Calu3 (cell line): ENCODE measurements at places on chromosomes 12 and 14. TPM values are rescaled to one million over a fixed set of nuclear protein-coding genes. Genes with fewer than 3 reads are reported as not detected.

- DNase-seq = peak; percentile 43
- H3K27ac ChIP-seq = no peak overlapping the region
- peaks cover 12% of the 10 kb centered on the region for H3K4me1 ChIP-seq
Measured at GRCh38 chr14:93936245-93936644, 9.1 kb downstream of the FAM181A start.

DNA sequence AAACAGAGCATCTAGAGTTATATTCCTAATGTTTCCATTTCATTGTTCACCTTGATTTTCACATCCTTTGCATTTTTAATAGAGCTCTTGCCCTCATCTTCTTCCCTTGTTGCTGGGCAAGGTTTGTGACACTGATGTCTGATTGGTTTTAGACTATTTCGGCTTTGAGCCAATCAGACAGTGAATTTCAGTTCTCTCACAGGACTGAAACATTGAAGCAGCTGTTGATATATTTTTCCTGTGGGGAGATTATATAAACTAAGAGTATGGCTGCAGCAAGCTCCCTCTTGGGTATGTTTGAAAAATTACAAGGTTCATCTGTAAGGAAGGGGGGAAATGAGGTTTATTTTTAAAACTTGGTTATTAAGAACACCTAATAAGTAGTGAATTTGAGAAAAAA is 51.2 kb downstream of the ATF7IP start:
- peak; percentile 38 for DNase-seq
- no peaks in the 10 kb centered on the region for H3K36me3 ChIP-seq
- peak overlapping the region; percentile 48 for H3K27ac ChIP-seq
- H3K27me3 ChIP-seq = no peaks in the 10 kb centered on the region
- H3K4me3 ChIP-seq = no peak overlapping the region
- peaks cover 8% of the 10 kb centered on the region for H3K4me1 ChIP-seq

DNA sequence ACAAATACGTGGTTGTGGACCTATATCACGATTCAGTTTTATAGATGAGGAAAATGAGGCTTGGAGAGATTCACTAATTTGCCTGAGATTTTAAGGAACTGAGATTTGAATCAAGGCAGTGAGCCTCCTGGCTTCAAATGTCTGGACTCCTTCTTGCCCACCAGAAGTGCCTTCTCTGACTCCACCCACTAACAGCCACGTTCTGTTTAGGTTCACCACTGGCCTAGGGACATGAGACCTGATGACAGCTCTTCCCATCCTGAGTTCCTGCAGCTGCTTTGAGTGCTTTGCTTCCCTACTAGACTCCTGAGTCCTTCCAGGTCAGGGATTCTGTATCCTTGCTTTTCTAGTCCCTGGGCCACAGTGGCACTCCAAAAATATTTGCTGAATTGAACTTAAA is 57.1 kb downstream of the PLBD1 start:
- no peak for DNase-seq
- no peaks in the 10 kb centered on the region for H3K27me3 ChIP-seq
- H3K4me3 ChIP-seq = no peak overlapping the region
- H3K4me1 ChIP-seq = peaks cover 24% of the 10 kb centered on the region

DNA sequence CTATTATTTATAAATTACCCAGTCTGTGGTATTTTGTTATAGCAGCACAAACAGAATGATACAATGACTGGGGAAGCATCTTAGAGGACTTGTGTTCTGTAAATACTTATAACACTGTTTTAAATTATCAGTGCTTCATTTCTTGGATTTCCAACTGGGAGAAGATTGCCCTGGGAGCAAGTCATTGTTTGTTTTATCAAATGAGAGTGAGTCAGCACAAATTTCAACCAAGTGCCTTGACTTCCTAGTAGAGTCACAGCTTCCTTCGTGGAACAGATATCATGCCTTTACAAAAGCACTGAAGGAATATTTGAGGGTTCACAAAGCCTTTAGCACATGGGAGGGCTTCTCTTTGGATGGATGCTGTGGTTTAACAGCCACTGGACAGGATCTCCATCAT is 234.1 kb downstream of the KTN1 start:
- no peaks in the 10 kb centered on the region for H3K36me3 ChIP-seq
- H3K4me3 ChIP-seq = no peak overlapping the region
- peaks cover 16% of the 10 kb centered on the region for H3K4me1 ChIP-seq
- no peak overlapping the region for H3K27ac ChIP-seq
- DNase-seq = no peak

DNA sequence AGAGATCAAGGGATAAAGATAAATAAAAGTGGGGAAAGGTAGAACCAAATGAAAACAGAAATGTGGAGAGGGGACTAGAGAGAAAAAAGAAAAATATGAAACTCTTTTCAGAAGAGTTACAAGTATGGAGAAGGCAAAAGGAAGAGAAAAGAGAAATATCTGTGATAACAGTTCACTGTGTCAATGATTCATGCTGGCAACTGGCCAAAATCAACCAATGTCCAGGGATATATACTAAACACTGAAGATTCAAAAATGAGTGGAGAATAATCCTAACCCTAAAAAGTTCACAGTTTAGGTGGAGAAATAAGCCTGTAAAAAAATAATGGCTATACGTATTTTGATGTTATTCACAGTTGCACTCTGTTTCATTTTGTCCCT is 372.3 kb upstream of the KITLG start:
- no peak overlapping the region for H3K4me3 ChIP-seq
- peak overlapping the region; percentile 29 for H3K27ac ChIP-seq
- H3K36me3 ChIP-seq = no peaks in the 10 kb centered on the region
- H3K27me3 ChIP-seq = no peaks in the 10 kb centered on the region

GRCh38 chr12:49301760-49302159 is 6.8 kb downstream of the PRPH start:
- H3K36me3 ChIP-seq = peaks cover 8% of the 10 kb centered on the region
- no peak for DNase-seq
- peaks cover 20% of the 10 kb centered on the region for H3K4me1 ChIP-seq
- H3K27ac ChIP-seq = no peak overlapping the region
- peaks cover 39% of the 10 kb centered on the region for H3K27me3 ChIP-seq
- H3K4me3 ChIP-seq = no peak overlapping the region

DNA sequence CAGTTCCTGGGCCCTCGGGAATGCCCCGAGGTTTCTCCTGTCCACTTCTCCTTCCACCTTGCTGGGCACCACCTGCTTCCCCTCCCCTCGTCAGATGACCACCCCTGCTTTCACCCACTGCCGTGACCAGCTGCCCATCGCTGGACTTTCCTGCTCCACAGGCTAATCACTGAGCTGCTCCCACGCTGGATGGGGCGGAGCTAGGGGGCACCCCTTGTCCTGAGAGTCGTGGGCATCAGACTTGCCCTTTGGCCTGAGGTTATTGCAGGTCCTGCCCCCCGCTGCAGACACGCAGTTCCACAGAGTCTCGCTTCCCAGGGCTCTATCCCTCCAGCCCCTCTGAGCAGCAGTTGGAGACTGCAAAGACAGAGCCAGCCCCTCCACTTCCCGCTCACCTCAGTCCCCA is 427 bp downstream of the SLC6A12 start:
- peak overlapping the region; percentile 54 for H3K4me3 ChIP-seq
- peaks cover 22% of the 10 kb centered on the region for H3K4me1 ChIP-seq
- DNase-seq = no peak
- H3K27me3 ChIP-seq = peaks cover 84% of the 10 kb centered on the region

DNA sequence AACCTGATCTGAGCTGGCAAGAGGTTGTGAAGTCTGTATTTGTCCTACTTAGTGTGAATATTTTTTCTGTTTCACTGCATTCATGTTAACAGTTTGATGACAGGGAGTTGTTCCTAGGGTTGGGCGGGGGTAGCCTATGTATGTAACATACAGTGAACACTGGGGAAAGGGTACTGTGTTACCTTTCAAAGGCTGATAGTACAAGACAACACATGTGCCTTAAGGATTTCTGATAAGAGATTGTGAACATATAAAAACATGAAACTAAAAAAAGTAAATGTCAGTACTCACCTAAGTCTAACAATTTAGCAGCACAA is 30.5 kb upstream of the GRIP1 start:
- DNase-seq = no peak
- no peaks in the 10 kb centered on the region for H3K27me3 ChIP-seq

GRCh38 chr14:32251530-32251929 is 48.5 kb upstream of the RNU6-8 start:
- H3K4me3 ChIP-seq = no peak overlapping the region
- H3K36me3 ChIP-seq = no peaks in the 10 kb centered on the region
- no peak for DNase-seq
- no peaks in the 10 kb centered on the region for H3K4me1 ChIP-seq

- DNase-seq = peak; percentile 46
- peaks cover 5% of the 10 kb centered on the region for H3K36me3 ChIP-seq
- no peak overlapping the region for H3K27ac ChIP-seq
- peak overlapping the region; percentile 62 for H3K4me3 ChIP-seq
Measured at GRCh38 chr12:104137001-104137901, 759 bp downstream of the NFYB start.

DNA sequence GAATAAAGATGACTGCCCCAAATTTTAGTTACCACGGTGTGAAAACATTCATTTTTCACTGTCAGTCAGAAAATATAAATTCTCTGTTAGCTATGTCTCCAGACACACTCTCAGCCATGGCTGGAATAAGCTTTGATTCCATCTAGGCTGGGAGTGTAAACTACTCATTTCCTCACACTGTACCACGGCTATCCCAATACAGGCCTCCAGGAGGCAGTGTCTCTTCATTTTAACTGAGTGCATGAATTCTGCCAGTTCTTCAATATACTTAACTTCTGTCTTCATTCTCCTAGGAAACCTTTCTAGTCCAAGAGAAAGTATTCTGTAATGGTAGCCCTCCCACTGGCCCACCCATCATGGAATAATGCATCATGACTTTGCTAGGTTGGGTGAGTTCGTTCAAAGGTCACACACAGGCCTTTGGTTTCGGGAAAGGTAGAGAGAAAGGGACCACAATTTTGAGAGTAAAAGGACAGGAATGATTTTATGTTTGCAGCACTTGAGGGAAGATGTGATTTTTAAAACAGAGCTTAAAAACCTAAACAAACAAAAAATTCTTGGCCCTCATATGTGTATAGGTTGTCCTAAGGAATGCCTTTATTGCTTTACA is 381.1 kb downstream of the SEC23A start:
- no peaks in the 10 kb centered on the region for H3K27me3 ChIP-seq
- peaks cover 9% of the 10 kb centered on the region for H3K4me1 ChIP-seq
- peak; percentile 76 for DNase-seq
- H3K36me3 ChIP-seq = no peaks in the 10 kb centered on the region
- no peak overlapping the region for H3K27ac ChIP-seq
- H3K4me3 ChIP-seq = no peak overlapping the region

DNA sequence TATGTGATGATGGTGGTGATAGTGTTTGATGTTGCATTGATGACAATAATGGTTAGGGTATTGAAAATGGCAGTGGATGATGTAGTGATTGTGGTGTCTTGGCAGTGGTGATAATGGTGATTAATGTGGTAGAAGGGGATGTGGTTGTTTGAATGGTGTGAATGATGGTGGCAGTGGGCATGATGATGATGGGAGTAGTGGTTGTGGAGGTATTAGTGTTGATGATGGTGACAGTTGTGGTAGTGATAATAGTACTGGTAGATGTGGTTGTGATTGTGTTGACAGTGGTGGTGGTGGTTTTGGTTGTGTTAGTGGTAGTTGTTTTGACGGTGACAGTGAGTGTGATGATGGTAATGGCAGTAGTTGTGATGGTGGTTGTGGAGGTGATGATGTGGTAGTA is 1049.0 kb downstream of the VRK1 start:
- H3K36me3 ChIP-seq = no peaks in the 10 kb centered on the region
- H3K4me3 ChIP-seq = no peak overlapping the region
- no peak for DNase-seq
- no peak overlapping the region for H3K27ac ChIP-seq

DNA sequence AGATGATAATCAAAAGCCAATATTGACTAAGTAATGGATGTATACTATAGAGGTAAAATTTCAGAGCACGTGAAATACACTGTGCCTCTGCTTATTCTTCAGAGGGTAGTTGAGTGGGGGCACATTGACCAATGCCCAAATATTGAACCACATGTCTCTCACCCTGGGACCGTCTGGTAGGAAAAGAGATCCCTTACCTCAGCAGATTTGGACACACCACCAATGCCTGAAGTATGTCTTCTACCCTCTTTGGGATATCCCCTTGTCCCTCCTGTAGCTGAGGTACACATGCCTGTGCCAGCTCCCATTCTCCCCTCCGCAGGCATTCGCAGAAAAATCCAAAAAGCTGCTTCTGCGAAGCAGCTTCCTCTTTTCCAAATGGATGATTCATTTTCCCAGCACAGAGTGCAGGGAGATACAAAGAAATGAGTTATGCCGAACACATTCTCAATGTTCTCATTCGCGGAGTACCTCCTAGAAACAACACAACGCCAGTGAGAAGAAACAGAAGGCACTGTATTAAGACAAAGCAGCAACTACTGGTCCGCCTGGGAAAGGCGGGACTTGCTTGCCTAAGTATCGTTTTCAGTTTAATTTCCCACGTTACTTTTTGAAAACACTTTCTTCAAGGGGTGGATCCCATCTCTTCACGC is 691 bp downstream of the ZFYVE26 start:
- peaks cover 44% of the 10 kb centered on the region for H3K36me3 ChIP-seq
- peak overlapping the region; percentile 86 for H3K4me3 ChIP-seq
- peaks cover 17% of the 10 kb centered on the region for H3K4me1 ChIP-seq
- DNase-seq = no peak

The COCH gene
- 10.3 and 15.8 TPM in 2 replicates for total RNA-seq

The PPP4R3A gene
- total RNA-seq = 71.9 and 82.2 TPM in 2 replicates

The TSPAN11 gene
- total RNA-seq = not detected in 2 replicates

The SSPN gene
- 7.0 and 8.9 TPM in 2 replicates for total RNA-seq

The SMIM41 gene
- not detected in 2 replicates for total RNA-seq

The ATP5MC2 gene
- total RNA-seq = 169 and 173 TPM in 2 replicates

The CACNA2D4 gene
- total RNA-seq = 0.80 and 0.86 TPM in 2 replicates
